ENCODE measurements at places on chromosomes 6 and 20. TPM values are rescaled to one million over a fixed set of nuclear protein-coding genes. Genes with fewer than 3 reads are reported as not detected.

CRISP2 gene
- total RNA-seq, result not detected

SGK2 gene
- total RNA-seq, result not detected

TRIM31 gene
- not detected for total RNA-seq

PACRG gene
- total RNA-seq, result 1.3 TPM

Data from smooth muscle cell of trachea (primary cell).